ENCODE measurements at places on chromosomes 4 and X. TPM values are rescaled to one million over a fixed set of nuclear protein-coding genes. Genes with fewer than 3 reads are reported as not detected.
A peak's percentile ranks its signal among the peaks of the same experiment; 100 is the strongest.

The ANKRD17 gene
- total RNA-seq: 34.8 TPM

DNA sequence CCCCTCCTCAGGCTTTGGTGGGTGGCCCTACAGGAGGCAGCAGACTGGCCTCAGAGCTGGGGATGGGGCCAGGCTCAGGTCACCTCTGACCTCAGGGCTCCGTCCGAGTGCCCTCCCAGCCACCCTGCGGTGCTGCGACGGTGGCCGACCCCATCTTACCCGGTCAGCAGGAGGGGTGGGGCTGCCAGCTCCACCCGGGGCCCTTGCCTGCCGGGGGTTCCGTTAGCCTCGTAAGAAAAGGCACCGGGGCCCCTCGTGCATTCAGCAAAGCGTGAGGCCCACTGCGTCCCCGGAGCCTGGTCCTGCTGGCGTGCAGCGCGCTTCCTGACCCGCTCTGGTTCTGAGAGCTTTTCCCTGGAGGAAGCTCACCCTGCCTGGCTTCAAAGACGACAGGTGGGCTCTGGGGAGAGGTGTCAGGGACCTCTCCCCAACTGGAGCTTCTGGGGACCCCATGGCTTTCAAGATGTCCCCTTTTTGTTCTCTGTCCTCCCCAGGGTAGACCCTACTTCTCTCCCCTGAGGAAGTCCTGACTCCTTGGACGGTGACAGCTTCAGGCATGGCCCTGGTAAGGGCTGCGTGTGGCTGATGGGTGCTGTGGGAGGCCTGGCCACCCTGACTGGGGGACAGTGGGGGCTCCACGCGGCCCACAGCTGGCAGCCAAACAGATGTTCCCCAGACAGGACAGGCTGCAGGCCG lies 15.9 kb downstream of the FGFRL1 start:
- DNase-seq: no peak

GRCh38 chrX:117838581-117839331 lies 277.9 kb downstream of the KLHL13 start:
- DNase-seq: no peak

DNA sequence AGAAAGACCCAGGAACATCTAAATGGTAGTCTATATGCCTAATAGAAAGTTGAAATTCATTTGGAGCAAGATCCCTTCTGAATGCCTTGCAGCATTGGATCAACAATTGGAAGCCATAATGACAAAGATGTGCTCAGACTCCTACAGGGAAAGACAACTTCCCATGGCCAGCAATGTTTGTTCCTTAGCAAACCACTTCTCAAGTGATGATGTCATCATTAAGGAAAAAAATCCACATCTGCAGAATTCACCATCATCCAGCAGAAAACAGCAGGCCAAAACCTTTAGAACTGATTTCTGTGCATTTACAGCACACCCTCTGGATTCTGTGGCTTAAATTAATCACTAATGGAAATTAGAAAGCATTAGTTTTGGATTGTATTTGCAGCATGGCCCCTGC lies 82.4 kb upstream of the ZIC3 start:
- no peak for DNase-seq

- DNase-seq: no peak
Observed at GRCh38 chr4:175281894-175282293, 363.7 kb downstream of the ADAM29 start.

The SLBP gene
- 74.4 TPM for total RNA-seq

GRCh38 chr4:56245547-56246232 lies 141.6 kb downstream of the AASDH start:
- DNase-seq: no peak

GRCh38 chr4:69830560-69831269 lies 29.2 kb downstream of the SULT1E1 start:
- peak; percentile 10 for DNase-seq

The SOWAHD gene
- total RNA-seq: not detected

- DNase-seq: no peak
Observed at GRCh38 chr4:37216209-37216608, 28.3 kb upstream of the NWD2 start.

DNA sequence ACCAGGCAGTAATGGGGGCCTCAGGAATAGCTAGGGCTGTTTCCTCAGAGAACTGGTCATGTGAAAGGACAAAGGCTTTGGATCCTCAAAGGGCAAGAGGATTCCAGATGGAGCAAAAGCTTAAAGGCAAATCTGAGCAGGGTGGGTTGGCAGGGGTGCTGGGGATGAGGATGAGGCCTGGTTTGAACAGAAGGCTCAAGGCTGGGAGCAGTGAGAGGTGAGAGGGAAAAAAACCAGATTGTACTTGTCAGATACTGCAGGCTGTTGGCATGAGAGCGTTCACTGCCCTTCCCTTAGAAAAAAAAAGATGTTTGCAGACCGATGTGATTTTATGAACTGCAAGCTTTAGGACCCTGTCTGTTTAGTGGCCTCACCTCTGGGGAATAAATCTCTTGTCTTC lies 75.3 kb upstream of the PLAC1 start:
- no peak for DNase-seq

- no peak for DNase-seq
Observed at GRCh38 chr4:32735856-32736590, 2015.9 kb downstream of the PCDH7 start.

GRCh38 chrX:50098241-50098640 lies 102.6 kb downstream of the AKAP4 start:
- no peak for DNase-seq

GRCh38 chr4:1531683-1532548 lies 125.7 kb upstream of the NKX1-1 start:
- DNase-seq: no peak

- no peak for DNase-seq
Observed at GRCh38 chr4:53191997-53192396, 173.9 kb downstream of the SCFD2 start.

- peak; percentile 14 for DNase-seq
Observed at GRCh38 chr4:111128327-111128726, 505.4 kb upstream of the PITX2 start.

The TMEM144 gene
- 0.63 TPM for total RNA-seq

GRCh38 chr4:175961604-175962003 lies 104.0 kb upstream of the WDR17 start:
- DNase-seq: no peak

- no peak for DNase-seq
Observed at GRCh38 chr4:88202443-88202842, 44.0 kb upstream of the ABCG2 start.

GRCh38 chr4:161949946-161950725 lies 213.7 kb downstream of the FSTL5 start:
- peak; percentile 0 for DNase-seq

DNA sequence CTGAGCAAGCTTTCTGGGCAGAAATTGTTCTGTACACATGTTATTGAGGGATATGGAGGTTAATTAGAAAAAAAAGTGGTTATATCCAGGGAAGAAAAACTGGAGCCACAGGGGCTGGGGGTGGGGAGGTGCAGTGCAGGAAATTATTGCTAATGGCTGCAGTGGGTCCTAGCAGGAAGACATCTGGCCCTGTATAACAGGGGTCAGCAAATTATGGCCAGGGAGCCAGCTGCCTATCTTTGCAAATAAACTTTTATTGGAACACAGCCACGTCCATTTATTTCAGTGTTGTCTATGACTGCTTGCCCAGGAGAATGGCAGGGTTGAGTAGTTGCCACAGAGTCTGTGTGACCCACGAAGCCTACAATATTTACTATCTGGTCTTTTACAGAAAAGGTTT lies 23.4 kb upstream of the PRPS2 start:
- DNase-seq: no peak

DNA sequence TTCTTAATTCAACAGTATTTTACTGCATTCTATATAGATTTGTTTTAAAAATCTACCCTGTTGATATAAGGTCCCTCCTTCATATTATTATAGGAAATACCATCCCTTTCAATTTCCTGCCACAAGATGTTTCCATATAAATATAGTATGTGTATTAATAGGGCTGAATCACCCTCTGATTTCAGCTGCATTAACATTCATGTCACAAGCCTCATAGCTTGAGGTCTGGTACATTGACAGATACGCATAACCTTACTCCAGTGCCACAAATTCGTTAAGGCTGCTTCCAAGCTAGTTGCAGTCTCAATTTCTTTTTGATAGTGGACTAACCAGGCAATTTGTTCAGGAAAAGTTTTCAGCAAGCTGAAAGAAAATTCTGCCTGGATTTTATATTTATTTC lies 128.4 kb downstream of the KLHL34 start:
- peak; percentile 4 for DNase-seq

The F11 gene
- total RNA-seq: not detected

DNA sequence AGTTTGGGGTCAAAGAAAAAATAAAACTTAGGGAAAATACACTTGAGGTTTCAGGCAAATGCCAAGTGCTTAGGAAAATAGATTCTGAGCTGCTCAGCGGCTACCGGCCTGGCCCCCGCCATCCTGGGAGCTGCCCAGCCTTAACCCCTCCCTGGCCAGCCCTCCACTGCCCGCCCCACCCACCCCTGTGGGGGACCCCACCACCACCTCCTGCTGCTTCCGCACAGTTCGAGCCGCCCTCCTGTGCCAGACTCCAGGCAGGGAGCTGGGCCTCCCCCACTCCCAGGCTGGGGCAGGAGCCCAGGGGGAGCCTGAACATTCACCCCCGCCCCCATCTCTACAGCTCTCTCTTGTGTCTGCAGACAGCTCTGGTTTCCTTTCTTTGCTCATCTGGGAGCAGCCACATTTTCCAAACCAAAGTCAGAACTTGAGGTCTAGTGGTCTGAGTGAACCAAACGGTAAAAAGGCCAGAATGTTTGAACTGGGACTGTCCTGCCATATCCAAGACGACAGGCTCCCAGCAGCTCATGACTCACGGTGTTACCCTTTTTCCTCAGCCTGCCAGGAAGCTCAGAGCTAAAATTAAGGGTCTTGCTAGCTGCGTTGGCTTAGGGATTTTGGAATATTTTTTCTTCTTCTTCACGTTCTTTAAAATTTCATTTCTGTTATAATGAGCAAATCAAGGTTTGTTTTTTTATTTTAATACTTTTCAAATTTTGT lies 4.7 kb upstream of the FGFR3 start:
- peak; percentile 12 for DNase-seq

DNA sequence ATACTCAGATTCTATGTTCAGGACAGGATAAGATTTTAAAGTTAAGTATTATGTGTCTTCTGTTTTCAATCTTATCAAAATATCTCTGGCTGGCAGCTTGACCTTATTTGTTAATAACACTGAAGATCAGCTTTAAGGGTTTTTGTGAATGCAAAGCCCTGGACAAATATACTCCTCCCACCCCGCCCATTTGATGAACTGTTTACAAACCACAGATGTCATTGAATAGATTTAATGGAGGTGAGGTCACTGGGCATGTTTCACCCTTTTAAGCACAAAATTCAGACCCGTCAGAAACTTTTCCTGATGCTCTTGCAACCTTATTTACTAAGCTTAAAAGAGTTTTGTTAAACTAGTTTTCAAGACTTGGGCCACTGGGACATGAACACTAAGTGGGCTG lies 10.1 kb upstream of the CXCL8 start:
- DNase-seq: peak; percentile 72

DNA sequence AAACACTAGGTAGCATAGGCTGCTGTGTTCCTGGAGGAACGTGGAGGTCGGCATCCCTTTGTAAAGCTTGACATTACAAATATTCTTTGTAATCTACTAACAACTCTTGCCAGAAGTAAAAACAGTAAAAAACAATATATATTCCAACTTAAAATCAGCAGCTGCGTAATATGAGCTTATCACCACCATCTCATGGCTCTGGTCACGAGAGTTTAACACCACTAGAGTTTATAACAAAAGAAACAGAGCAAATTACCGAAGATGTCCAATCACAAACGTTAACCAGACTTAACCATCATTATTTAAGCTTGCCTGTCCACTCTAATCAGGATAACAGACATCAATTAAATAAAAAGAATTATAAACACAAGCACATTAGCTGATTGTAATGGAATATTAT lies 236.7 kb downstream of the PCDH7 start:
- no peak for DNase-seq

GRCh38 chr4:76800902-76801301 lies 97.0 kb downstream of the SOWAHB start:
- no peak for DNase-seq

DNA sequence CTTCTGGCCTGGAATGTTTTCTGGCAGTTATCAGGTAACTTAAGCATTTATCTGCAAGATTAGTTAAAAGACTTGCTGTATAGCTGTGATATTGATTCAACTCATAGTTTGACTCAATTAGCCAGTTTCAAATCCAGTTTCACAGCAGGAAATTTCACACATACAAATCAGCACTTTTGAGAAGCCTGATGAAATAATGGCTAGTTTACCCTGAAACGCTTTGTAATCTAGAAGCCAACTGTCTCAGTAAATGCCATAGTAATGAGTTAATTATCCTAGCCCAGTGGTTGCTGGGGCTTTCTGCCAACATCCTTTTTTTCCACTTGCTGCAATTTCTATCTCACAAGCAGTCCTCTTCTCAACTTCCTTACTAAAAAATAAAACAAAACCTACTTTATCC lies 53.1 kb downstream of the ARHGEF38 start:
- DNase-seq: peak; percentile 39

DNA sequence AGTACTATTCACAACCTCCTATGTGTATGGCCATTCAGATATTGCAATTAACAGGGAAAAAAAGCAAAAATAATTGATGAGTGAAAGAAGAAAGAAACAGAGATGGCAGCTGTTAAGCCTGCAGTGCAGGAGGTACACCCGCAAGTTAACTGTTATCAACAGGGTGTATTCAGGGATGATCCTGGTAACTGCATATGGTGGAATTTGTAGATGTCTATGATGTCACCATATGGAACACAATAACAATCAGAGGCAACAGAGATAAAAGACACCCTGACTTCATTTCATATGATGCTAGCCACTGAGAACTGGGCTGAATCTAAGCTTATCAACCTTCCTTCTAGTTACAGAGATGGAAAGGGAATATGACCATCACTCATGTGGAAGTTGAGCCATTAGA lies 96.5 kb downstream of the PDGFC start:
- DNase-seq: no peak

The TRPC5OS gene
- not detected for total RNA-seq
